HCT116 (cell line): ENCODE measurements at places on chromosomes 3 and 15.

DNA sequence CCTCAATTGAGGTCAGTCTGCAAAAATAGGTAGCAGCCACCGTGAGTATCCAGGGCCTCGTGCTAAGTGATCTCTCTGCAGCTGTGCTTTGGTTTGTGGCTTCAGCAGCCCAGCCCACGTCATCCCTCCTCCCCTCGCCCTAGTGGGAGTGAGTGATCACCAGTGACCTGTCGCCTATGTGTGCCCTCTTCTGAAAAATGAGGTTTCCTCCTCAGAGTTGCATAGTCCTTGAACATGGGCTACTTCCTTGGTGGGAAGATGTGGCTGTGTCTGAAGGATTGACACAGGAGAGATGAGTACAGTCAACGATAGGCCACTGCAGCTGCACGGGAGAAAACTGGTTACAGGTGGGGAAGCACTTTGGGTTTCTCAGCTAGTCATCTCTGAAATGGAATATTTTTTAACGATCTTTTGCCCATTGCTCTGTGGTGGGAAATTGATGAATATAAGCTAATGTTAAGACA, 144.8 kb upstream of the BHLHE40 start:
- no peak for DNase-seq
- no peak overlapping the region for H3K27ac ChIP-seq
- H3K36me3 ChIP-seq: no peaks in the 10 kb centered on the region
- H3K4me3 ChIP-seq: no peak overlapping the region
- no peaks in the 10 kb centered on the region for H3K27me3 ChIP-seq

- no peaks in the 10 kb centered on the region for H3K27me3 ChIP-seq
- no peak overlapping the region for H3K4me3 ChIP-seq
- no peak for DNase-seq
- no peak overlapping the region for H3K27ac ChIP-seq
Measured at GRCh38 chr3:3827111-3827510, 27.9 kb downstream of the LRRN1 start.

DNA sequence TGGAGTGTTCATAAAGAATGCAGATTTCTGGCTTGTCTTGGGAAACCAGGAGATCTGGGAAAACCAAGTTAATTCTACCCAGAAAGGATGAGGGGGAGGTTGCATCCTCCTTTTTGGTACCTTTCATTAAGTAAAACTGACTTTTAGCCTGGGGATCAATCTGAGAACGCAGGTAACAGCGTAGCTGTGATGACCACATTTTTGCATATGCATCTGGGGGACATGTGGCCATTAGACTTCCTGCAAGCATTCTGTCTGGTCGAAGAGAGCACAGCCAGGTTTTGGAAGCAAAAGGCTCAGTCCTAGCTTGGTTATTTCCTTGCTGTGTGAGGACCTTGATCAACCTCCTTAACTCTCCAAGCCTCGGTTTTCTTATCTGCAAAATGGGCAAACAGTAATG, 145.2 kb downstream of the SHQ1 start:
- H3K27ac ChIP-seq: no peak overlapping the region
- DNase-seq: no peak
- no peaks in the 10 kb centered on the region for H3K36me3 ChIP-seq

- peaks cover 7% of the 10 kb centered on the region for H3K36me3 ChIP-seq
- no peaks in the 10 kb centered on the region for H3K4me1 ChIP-seq
- no peak overlapping the region for H3K4me3 ChIP-seq
- no peaks in the 10 kb centered on the region for H3K27me3 ChIP-seq
- no peak for DNase-seq
Measured at GRCh38 chr3:126439346-126439967, 36.2 kb downstream of the ZXDC start.

- H3K36me3 ChIP-seq: no peaks in the 10 kb centered on the region
- no peak overlapping the region for H3K4me3 ChIP-seq
- H3K4me1 ChIP-seq: no peaks in the 10 kb centered on the region
- DNase-seq: no peak
- no peaks in the 10 kb centered on the region for H3K27me3 ChIP-seq
Measured at GRCh38 chr3:88093266-88093665, 34.2 kb downstream of the ZNF654 start.

GRCh38 chr3:43465109-43465508, 156.7 kb downstream of the ANO10 start:
- no peak overlapping the region for H3K27ac ChIP-seq
- no peaks in the 10 kb centered on the region for H3K4me1 ChIP-seq
- H3K4me3 ChIP-seq: no peak overlapping the region
- H3K27me3 ChIP-seq: no peaks in the 10 kb centered on the region
- no peak for DNase-seq
- no peaks in the 10 kb centered on the region for H3K36me3 ChIP-seq

- no peaks in the 10 kb centered on the region for H3K4me1 ChIP-seq
- H3K4me3 ChIP-seq: no peak overlapping the region
- DNase-seq: no peak
- H3K27me3 ChIP-seq: peaks cover 11% of the 10 kb centered on the region
- H3K36me3 ChIP-seq: no peaks in the 10 kb centered on the region
- H3K27ac ChIP-seq: no peak overlapping the region
Measured at GRCh38 chr15:68550004-68550403, 28.8 kb upstream of the CORO2B start.
